ENCODE measurements at places on chromosomes 11 and 22.

- no peak for DNase-seq
These were observed 7.9 kb downstream of the ACTN3 start for GRCh38 chr11:66554602-66555001.

DNA sequence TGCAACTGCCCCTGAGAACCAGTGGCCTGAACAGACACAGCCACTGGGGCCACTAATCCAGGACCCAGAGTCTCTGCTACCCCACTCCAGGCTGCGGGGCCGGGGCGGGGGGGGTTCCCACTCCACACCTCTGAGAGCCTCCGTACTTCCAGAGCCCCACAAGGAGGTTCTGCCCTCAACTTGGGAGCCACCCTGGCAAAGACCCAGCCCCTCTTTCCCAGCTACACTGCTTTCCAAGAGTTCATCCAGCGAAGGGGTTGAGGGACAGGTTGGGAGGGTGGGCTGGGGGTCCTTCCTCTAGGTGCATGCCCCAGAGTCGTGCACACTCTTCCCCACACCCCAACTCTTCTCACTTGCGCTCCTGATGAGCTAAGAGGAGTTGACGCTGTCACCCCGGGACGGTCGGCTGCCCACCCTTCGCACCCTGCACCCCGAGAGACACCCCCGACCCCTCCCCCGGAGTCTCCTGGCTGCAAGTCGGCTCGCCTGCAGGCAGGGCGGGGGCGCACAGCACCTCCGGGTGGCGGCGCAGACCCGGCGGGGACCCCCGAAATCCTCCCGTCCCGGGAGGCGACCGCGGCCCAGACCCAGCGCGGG lies 531 bp downstream of the RAB3IL1 start:
- peak; percentile 21 for DNase-seq

GRCh38 chr11:13216019-13216710 lies 61.4 kb upstream of the BMAL1 start:
- no peak for DNase-seq

GRCh38 chr22:20572132-20572802 lies 64.9 kb downstream of the MED15 start:
- DNase-seq: no peak

- DNase-seq: no peak
These were observed 118.4 kb downstream of the RBFOX2 start for GRCh38 chr22:35910003-35910769.

- DNase-seq: no peak
These were observed 19.7 kb upstream of the KAT5 start for GRCh38 chr11:65692367-65692766.

- DNase-seq: no peak
These were observed 97.8 kb downstream of the RPS6KA4 start for GRCh38 chr11:64456509-64457320.

GRCh38 chr11:67605231-67606011 lies 1.3 kb upstream of the NDUFV1 start:
- no peak for DNase-seq

GRCh38 chr11:109148669-109149068 lies 273.3 kb upstream of the C11orf87 start:
- no peak for DNase-seq

DNA sequence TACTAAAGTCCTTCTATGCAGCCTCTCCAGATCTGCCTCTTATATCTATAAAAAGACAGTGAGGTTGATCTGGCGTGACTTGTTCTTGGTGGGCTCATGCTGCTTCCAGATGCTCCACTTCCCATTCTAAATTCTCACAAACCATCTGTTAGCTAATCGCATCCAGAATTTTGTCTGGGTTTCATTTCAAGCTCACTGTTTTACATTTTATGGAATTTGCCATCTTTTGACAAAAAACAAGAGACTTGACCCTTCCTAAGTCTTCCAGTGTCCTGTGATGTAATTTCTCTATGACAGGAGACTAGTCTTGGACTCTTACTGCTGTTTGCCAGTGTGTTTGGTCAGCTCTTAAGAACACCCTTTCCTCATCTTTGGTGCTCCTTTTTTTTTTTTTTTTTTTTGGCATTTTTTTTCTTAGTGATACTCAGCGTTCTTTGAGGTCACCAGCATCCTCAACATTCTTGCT lies 23.0 kb downstream of the CRKL start:
- DNase-seq: no peak

DNA sequence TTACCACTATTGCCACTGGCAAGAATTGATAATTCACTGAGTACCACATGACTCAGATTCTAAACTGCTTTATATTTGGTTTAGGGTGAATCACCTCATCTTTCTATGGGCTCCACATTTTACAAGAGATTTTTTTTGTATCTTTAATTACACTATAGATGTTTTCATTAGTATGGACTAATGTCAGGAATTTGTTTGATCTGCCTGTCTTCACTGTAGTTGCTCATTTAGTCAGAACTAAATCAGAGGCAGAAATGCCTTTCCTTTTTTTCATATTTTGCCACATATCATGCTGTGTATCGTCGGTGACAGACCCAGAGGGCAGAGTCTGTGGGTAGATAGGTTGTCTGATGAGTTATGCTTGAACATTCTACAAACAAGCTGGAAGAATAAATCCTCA lies 524.1 kb downstream of the METTL15 start:
- no peak for DNase-seq

DNA sequence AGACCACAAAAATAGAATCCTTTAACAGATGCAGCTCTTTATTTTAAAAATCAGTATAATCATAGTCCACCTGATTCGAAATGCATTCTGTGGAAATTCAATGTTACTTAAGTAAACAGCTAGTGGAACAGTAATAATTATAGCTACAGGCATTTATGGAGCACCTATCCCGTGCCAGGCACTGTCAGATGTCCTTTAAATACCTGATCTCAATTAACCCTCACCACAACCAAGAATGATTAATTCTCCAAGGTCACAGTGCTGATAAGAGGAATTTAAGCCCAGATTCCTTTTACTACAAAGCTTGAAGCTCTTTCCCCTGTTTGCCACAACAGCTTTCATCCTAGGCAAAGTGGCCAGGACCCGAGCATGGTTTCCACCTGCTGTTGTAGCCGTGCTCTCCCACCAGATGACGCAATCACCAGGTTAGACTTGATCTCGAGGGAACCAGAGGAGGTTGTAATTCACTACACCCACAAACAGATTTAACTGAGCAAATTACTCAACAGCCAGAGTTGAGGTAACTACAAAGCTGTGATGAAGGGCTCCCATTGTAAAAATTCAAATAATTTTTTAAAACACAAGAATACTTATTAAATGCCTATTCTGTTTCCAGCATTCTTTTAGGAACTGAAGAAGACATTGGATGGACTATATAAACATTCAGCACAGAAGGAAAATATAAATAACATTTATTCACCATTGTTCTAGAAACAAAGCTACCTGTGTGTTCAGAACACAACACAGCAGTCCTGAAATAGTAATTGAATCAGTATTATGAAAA lies 10.3 kb downstream of the PRDM10 start:
- DNase-seq: peak; percentile 51
